EH (cell line): ENCODE measurements at places on chromosomes 2 and 18.

DNA sequence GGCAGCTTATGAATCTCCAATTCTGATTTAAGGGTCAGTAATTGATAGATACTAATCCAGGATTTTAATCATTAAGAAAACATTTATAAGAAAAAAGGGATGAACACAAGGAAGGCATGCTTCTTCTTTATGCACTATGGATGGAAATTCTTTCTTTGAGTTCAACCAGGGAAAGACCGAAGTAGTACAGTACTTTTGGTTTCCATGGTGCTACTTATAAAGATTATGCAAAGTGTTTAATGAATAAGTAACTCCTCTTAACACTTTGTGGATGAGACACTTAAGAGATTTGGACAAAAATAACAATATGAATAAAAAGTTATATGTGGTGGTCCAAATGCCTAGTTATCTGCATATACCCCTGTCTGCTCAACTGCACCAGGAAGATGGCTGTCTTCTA lies 666.5 kb upstream of the FANCL start:
- no peak for DNase-seq

DNA sequence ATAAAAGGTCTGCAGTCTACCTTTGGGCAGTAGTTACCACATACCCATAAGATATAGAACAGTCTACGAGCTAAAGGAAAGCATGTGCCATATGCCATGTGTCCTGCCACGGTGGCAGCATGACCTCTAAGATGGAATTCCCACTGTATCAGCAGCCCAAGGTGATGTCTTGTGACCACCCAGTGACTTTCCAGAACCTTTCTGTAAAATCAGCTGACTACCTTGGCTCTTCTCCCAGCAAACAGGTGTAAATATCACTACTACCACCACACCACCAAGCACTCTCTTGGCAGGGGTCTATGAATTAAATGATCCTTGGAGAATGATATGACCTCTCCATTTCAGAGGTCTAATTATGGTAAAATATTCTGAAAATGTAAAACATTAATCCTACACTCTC lies 99.6 kb downstream of the METTL8 start:
- no peak for DNase-seq

GRCh38 chr2:13597176-13597575 lies 880.4 kb downstream of the TRIB2 start:
- DNase-seq = no peak

- DNase-seq = no peak
Measured at GRCh38 chr2:31049916-31050588, 88.2 kb downstream of the GALNT14 start.

- peak; percentile 79 for DNase-seq
Measured at GRCh38 chr2:120929829-120930228, 194.2 kb downstream of the GLI2 start.

DNA sequence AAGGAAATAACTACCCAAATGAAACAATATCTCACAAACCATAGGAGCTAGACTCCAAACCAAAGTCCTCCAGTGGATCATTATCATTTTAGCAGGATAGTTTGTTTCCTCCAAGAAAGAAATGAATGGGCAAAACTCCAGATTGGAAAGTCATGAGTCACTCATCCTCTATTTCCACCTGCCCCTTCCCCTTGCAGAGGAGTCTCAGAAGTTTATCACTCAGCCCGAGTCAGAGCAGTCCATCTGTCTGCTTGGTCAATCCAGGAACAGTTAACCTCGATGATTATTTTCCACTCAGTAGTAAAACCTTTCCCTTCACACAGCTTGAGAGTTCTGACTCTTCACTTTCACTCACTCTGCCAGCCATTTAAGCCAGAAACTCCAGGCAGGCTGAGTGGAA lies 462.2 kb downstream of the BCL11A start:
- DNase-seq = no peak

DNA sequence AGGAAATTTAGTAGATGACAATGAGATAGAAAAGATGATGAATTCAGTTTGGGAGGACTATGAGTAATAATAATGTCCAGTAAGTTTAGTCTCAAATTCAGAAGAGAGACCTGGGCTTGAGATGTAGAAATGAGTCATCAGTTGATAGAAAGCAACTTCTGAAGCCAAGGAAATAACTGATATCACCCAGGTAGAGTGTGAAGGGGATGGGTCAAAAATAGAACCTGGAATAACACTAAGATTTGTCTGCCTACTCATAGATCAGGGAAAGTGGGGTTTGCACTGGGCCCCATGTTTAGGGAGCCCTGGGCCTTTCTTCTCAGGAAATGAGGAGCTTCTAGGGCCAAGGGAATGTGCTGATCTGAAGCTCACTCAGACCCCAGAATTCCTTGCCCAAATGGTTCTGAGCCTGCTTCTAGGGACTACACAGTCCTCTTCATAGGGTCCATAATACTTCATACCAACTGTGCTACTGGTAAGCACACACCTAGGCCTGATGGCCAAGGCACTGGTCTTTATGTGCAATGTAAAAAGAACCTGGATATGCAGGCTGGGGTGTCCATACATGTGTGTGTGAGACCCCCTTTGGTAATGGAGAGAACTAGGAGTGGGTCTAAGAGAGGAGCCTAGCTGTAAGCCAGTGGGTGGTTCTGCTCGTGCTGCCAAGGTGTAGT lies 141.2 kb downstream of the IKZF2 start:
- DNase-seq = no peak

DNA sequence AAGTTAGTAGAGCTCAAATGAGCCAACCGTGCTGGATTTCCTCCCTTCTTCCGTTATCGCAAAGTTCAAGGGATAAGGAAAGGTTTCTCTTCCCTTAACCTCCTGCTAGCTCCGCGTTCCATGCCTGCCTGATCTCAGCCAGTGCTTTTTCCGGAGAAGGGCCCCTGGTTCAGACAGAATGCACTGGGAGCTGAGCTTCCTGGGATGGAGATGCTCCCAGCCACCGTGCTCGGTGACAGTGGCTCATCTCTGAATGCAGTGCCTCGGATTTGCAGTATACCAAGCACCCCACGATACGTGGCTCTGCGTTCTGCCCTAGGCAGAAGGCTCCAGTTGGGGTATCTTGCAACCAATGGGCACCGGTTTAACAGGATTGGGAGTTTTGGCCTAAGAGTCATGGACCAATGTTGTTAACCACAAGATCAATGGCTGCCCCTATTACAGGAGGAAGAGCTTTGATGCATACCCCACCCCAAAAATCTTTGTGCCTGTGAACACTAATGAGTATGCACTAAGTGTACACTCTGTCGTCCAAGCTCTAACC lies 876 bp downstream of the CNTNAP5 start:
- no peak for DNase-seq

DNA sequence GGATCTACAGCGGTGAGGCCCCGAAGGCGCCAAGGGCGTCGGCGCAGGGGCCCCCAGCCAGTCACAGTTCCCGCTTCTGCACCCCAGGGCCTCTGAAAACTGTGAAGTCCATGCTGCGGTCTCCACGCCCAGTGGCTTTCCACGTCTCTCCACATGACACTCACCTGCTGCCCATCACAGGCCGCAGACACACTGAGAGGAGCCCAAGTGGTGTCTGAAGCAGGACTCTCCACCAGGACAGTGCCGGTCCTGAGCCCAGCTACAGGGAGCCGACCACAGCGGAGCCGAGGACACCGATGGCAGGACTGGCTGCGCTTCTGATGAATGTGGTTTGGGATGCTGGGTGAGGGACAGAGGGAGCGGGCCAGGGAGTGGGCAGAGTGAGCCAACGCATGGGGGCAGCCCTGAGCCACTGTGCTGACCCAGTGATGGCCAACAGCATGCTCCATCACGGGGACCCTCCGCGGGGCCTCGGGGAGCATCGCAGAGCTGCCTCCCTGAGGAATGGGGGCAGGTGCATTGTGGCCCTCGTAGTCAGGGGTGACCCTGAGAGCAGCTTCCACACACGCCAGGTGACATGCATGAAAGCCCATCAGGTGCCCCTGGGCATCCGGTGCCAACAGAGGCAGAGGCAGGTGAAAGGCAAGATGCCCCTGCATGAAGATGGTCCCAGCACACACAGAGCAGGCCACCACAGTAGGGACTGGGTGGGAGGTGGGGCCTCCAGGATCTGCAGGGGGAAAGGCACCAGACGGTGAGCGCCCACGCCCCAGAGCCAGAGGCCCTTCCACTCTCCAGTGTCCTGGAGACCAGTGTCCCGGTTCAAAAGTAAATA lies 116.6 kb downstream of the HDAC4 start:
- no peak for DNase-seq

DNA sequence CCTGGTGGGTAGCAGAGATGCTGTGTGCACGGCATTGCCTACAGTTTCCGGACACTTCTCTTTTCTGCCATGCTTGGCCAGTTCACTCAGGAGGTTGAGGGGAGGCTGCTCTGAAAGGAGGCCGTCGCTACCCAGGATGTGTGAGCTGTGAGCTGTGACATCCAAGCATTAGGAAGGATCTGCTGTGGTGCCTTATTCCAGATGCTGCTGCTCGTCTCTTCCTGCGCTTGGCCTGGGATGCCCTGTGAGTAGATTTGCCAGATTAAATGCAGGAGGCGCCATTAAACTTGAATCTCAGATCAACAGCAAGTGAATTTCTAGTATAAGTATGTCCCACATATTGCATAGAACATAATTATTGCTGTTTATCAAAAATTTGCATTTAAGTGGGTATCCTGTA lies 124.2 kb upstream of the SIX3 start:
- DNase-seq = no peak

- no peak for DNase-seq
Measured at GRCh38 chr2:10521356-10522169, 73.4 kb upstream of the ODC1 start.
